Ecto neural progenitor cell (in vitro differentiated cells): ENCODE measurements at places on chromosomes 4 and X.

- DNase-seq = no peak
Observed at GRCh38 chrX:19479458-19479857, 35.9 kb downstream of the MAP3K15 start.

GRCh38 chrX:8851231-8851886 is 50.2 kb upstream of the FAM9A start:
- DNase-seq = no peak

GRCh38 chr4:4349867-4350266 is 37.0 kb upstream of the NSG1 start:
- DNase-seq = no peak

DNA sequence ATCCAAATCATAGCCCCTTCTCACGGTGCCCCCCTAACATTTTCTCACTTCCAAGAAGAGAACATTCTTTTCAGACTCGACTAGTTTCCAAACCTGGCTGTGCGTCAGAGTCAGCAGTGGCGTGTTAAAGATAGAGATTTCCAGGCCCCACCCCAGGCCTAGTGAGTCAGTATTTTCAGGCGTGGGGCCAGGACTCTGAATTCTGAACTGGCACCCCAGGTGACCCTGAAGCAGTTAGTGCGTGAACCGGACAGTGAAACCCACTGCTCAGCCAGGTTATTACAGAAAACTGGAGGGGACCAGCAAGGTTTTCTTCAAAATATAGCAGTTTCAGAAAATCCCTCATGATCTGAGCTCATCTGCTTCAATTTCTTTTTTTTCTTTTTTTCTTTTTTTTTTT is 35.0 kb upstream of the BCOR start:
- no peak for DNase-seq

- DNase-seq = no peak
Observed at GRCh38 chr4:22574424-22574823, 58.6 kb upstream of the ADGRA3 start.

- DNase-seq = no peak
Observed at GRCh38 chrX:71543316-71543715, 10.4 kb downstream of the OGT start.

GRCh38 chrX:72045141-72045540 is 86.6 kb downstream of the RTL5 start:
- DNase-seq = no peak

DNA sequence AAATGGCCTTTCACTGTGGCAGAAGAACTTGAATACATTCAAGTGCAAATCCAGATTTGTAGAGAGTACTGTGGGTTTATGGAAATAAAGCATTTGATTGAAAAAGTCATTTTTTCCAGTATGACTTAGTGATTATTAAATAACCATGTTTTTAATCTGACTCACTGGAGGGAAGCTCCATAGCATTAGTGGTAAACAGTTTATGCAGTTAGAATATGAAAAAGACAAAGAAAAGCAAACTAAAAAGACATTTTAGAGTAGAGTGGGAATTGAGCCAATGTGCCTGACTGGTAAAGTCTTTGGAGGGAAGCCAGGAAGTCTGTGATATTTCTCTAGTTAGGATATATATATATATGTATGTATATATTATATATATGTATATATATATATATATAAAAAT is 53.4 kb downstream of the FAT4 start:
- DNase-seq = no peak

DNA sequence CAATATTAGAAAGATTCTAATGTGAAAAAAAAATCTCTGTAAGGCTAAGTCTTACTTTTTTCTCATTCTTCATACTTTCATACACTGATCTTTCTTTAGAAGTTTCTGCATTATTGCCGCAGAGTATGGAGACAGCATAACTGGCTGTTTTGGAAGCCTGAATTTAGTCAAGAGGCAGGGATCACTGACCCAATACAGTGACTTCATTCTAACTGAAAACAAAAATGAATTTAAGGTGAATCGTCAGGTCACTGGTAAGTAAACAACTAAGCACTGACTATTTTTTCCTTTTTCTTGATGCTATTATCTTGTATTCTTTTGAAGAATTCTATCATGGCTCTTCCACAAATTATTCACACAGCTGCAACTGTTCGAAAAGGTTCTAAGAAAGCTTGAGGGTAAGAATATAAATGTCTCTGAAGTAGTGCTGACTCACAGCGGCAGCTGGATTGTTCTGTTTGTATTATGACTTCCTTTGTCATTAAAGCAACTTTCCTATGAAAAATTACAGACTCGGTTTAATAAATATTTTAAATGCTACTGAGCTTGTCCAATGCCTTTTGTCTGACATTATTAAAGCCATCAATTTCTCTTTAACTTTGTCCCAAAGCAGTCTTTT is 609.3 kb downstream of the FSTL5 start:
- DNase-seq = no peak

- no peak for DNase-seq
Observed at GRCh38 chrX:40496728-40497127, 84.0 kb upstream of the ATP6AP2 start.

GRCh38 chr4:3226467-3226866 is 22.5 kb upstream of the MSANTD1 start:
- no peak for DNase-seq

DNA sequence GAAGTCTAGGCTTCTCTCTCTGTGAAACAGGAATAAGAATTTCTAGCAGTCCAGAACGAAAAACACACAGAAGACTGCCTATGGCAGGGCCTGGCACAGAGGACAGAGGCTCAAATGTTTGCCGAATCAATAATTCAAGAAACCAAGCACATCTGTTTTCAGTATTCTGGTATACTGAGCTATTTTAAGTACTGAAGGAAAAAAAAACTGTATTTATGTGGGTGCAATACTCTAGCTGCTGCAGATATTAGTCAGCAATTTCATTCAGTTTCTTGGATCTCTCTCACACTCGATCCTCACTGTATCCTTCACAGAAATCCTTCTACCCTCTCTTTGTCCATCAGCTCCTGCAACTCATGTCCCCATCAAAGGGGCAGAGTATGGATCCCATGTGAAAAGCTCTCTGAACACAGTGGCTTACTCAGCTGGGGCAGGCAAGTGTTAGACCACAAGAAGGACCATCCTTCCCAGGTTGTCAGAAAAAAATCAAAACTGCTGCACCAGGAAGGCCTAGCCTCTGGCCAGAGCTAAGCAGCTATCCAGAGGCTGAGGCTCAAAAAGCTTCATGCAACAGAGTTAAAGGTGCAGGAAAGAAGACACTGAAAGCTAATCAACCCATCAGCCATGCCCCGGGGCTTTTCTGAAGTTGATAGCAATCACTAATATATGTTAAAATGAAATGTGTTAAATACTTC is 9.1 kb upstream of the USO1 start:
- DNase-seq = no peak

- no peak for DNase-seq
Observed at GRCh38 chrX:153633048-153633447, 14.0 kb upstream of the DUSP9 start.

DNA sequence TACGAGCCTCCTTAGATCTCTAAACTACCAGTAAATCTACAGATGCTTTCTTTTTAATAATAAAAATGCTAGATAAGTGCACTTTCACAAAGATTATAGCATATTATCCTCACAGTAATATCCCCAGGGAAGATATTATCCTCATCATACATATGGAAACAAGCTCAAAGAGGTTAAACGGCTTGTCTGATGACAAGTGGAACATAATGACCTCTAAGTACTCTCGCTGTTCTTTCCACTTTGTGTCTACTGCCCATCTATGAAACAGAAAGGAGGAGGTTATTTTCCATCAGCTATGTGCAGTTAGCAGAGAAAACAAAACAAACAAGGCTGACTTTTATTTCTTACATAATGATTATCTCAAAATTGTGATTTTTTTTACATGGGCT is 42.8 kb upstream of the PRDM8 start:
- DNase-seq = no peak

GRCh38 chr4:40608628-40609027 is 21.0 kb downstream of the RBM47 start:
- DNase-seq = no peak

DNA sequence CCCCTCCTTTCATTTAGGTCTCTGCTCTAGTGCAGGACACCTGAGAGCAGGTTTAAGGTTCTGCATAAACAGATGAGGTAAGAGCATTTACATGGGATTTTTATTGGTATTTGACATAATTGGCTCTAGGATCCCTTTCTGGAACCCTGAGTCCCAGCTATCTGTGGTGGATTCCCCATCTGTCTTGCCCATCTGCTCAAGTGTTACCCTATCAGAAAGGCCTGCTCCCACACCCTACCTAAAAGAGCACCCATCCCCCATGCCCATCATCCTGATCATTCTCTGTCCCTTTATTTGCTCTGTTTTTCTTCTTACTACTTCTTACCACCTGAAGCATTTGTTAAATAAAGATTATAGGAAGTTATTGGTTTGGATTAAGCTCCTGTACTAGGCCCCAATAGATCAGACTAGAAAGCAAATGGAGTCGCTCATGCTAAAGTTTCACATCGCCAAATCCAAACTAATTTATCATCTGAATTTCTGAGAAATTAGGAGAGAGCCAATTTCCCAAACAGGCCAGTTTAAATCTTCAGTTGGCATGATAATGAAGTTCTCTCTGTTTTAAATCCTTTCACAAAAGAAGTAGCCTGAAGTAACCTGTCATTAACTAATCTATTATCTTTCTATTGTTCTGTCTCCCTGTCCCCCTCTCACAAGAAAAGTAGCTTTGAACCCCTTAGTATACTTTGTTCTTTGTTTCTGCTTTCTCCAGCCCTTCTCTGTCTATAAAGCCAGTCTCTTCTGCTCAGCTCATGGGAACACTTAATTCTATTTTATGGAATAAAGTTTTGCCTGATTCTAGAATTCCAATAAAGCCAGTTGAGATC is 178.6 kb downstream of the ZNF674 start:
- DNase-seq = no peak

- no peak for DNase-seq
Observed at GRCh38 chr4:953574-953915, 19.8 kb downstream of the DGKQ start.

DNA sequence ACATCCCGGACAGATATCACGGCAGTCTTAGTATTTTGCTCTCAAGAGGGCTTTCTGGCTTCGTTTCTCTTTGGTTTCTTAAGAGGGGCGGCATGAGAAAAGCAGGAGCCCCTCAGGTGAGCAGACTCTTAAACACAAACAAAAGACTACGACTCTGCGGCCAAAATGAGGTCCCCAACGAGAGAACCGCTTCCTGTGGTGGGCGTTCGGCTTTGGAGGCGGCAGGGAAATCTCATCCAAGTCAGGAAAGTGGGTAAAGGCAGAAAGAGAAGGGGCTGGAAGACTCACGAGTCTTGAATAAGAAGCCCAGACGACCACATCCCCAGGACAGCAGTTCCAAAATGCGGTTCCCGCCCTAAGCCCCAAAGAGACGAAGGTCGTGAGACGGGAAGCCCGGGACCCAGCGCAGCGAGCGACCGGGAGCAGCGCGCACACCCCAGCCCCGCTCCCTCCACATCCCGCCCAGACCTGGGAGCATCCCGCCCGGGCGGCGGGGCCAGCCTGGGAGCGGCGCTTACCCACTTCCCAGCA is 409 bp downstream of the UGDH start:
- no peak for DNase-seq

GRCh38 chr4:137125011-137125410 is 407.3 kb downstream of the PCDH18 start:
- DNase-seq = no peak

DNA sequence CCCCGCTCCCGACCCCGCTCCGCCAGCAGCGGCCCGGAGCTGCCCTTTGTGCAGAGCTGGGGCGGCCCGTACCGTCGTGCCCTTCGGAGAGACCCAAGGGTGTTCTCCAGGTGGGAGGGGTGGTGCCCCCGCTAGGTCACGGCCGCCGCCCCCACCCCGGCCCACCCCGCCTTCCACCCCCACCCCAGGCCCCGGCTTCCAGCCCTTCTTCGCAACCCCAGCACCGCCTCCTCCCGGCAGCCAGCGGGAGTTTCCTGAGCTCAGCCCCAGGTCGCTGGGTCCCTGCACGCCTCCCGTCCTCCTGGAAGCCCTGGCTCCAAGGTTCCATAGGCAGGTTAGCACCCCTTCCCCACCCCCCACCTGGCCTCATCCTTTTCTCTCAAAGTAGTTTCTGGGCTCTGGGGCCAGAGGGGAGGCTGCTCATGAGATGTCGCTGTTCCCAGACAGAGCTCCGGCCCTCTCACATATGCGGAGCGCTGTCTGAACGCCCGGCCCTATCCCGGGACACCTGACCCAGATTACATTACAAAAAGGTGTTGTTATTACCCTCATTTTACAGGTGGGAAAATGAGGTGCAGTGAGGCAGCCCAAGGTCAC is 25.2 kb upstream of the FGFR3 start:
- peak; percentile 88 for DNase-seq

GRCh38 chr4:12583275-12583674 is 900.9 kb downstream of the RAB28 start:
- DNase-seq = no peak

- DNase-seq = no peak
Observed at GRCh38 chr4:154035341-154035740, 246.5 kb upstream of the SFRP2 start.

- DNase-seq = no peak
Observed at GRCh38 chr4:101954975-101955678, 164.6 kb downstream of the BANK1 start.

DNA sequence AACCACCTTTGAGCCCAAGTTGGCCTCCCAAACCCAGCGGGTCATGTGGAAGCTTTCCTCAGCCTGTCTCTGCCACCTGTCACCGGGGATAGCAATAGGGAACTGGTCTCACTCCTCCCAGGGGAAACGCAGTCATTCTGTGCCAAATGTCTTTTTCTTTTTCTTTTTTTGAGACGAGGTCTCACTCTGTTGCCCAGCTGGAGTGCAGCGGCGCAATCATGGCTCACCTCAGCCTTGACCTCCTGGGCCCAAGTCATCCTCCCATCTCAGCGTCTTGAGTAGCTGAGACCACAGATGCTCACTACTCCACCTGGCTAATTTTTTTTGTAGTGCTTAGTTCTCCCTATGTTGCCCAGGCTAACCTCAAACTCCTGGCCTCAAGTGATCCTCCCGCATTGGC is 40.3 kb downstream of the MED28 start:
- no peak for DNase-seq

DNA sequence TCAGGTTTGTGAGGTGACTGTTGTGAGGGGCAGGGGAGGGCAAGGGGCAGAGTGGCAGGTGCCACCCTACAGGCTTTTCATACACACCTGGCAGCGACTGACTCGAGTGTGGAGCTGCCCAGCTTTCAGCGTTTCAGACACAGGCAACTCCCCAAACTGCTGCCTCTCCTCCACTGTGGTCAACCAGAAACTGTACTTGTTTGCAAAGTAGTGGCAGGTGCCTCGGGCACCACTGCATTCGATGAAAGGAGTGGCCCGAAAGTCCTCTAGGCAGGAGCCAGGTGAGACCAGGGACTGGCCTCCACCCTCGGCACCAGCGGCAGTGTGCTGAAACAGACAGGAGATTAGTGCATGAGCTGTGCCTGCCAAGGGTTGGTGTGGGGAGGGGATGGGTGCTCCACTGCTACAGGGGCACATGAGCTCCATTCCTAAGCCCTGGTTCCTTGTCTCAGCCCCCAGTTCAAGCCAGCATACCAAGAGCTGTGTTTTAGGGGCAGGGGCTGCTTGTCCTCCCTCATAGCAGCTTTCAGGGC is 65.4 kb downstream of the ATG4A start:
- DNase-seq = no peak

- DNase-seq = no peak
Observed at GRCh38 chr4:186643501-186644310, 80.0 kb downstream of the FAT1 start.
